SJSA1 (cell line): ENCODE measurements at places on chromosomes 5 and 9. TPM values are rescaled to one million over a fixed set of nuclear protein-coding genes. Genes with fewer than 3 reads are reported as not detected.

The TMOD1 gene
- total RNA-seq: not detected in 2 replicates

The RRAGA gene
- 3.6 and 5.9 TPM in 2 replicates for total RNA-seq

The CCL28 gene
- 0.18 TPM in 1 of 2 replicates, not detected in the other for total RNA-seq

The ANKRD18B gene
- not detected in 2 replicates for total RNA-seq

The LCN6 gene
- not detected in 2 replicates for total RNA-seq

The ROR2 gene
- 0.44 and 0.66 TPM in 2 replicates for total RNA-seq

The EFNA5 gene
- total RNA-seq: 0.22 and 0.87 TPM in 2 replicates

The SLC34A1 gene
- total RNA-seq: not detected in 2 replicates

The NR4A3 gene
- total RNA-seq: 0.24 TPM in 1 of 2 replicates, not detected in the other

The CD14 gene
- total RNA-seq: 7.6 and 10.3 TPM in 2 replicates

The NPR3 gene
- 9.9 and 15.0 TPM in 2 replicates for total RNA-seq

The EGFLAM gene
- 0.08 TPM in 1 of 2 replicates, not detected in the other for total RNA-seq

The SV2C gene
- total RNA-seq: not detected in 2 replicates

The PAEP gene
- total RNA-seq: not detected in 2 replicates

The CDH12 gene
- total RNA-seq: not detected in 2 replicates

GRCh38 chr5:87432460-87432859 is 19.7 kb upstream of the CCNH start:
- no peak overlapping the region for H3K27ac ChIP-seq
- no peaks in the 10 kb centered on the region for H3K4me1 ChIP-seq
- DNase-seq: no peak
- H3K4me3 ChIP-seq: no peak overlapping the region

DNA sequence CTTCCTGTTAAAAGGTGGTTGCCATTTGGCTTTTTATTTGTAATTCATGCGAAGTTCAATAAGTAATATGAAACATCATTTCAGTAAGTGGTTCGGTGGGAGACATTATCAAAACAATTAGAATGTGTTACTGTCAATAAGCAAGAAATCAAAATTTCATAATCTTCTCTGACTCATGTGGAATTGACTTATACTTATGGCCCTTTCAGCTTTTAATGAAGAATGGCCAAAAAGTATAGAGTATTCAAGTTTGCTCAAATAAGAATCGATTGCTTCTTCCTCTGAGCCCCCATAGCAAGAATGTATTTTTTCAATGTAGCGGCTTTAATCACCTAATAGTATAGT is 174.5 kb downstream of the AOPEP start:
- DNase-seq: no peak
- peak overlapping the region; percentile 20; the same call in 1 of the 2 replicates for H3K27ac ChIP-seq
- no peaks in the 10 kb centered on the region for H3K27me3 ChIP-seq
- no peaks in the 10 kb centered on the region for H3K36me3 ChIP-seq

DNA sequence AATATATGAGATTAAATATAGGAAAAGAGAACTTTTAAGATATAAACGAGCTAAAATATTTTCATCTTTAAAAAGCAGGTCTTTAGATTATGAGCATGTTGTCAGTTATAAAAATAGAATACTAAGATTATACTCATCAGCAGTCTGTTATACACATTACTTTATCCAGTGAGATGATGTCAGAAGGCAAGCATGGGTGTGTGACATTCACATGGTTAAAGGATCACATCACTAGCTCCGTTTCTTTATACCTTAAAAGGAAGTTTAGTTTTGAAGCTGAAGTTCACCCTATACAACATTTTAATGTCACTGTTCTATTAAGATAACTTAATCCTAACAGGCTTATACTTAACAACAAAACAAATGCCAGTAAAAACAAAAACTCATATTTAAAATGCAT is 59.6 kb downstream of the RICTOR start:
- peak; percentile 46 for DNase-seq
- H3K4me1 ChIP-seq: peaks cover 31% of the 10 kb centered on the region
- no peak overlapping the region for H3K4me3 ChIP-seq
- no peaks in the 10 kb centered on the region for H3K27me3 ChIP-seq
- peaks cover 34% of the 10 kb centered on the region for H3K36me3 ChIP-seq

GRCh38 chr9:35680331-35681105 is 6.8 kb downstream of the CA9 start:
- no peak overlapping the region for H3K27ac ChIP-seq
- no peak for DNase-seq
- H3K4me1 ChIP-seq: no peaks in the 10 kb centered on the region; the same call in 1 of the 2 replicates

DNA sequence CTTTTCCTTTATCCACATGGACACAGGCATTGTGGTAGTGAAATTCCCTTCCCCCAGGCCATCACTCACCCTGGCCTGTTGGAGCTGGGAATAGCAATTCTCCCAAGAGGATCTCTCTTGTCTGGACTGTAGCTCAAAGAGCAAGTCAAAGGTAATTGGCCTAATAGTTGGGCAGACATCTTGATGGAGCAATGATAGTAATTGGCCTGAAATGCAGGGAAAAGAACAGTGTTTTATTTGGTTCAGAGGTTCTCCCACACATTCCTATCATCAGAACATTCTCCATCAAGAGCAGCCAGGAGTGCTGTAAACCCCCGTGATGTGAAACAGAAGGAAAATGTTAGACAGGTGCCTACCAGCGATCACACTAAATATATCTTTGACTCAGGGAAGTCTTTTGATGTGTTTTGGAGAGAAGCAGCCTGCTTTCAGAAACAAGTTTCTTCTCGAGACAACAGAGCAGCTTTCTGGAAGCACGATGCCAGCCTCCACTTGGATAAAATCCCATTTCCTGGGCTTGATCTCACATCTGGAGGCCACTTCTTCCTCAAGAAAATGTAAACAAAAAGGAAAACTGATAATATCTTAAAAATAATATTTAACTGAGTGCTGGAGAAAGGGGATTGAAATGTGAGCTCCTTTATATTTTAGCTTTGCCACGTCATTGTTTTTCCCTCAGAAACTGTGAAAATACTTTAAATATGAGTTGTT is 198.1 kb upstream of the WWC1 start:
- no peak overlapping the region for H3K4me3 ChIP-seq
- H3K27ac ChIP-seq: no peak overlapping the region
- peaks cover 16% of the 10 kb centered on the region for H3K4me1 ChIP-seq
- peaks cover 18% of the 10 kb centered on the region for H3K36me3 ChIP-seq

- H3K27me3 ChIP-seq: no peaks in the 10 kb centered on the region
- DNase-seq: no peak
- no peak overlapping the region for H3K4me3 ChIP-seq
- H3K36me3 ChIP-seq: no peaks in the 10 kb centered on the region
- peaks cover 1% of the 10 kb centered on the region; the same call in 1 of the 2 replicates for H3K4me1 ChIP-seq
- no peak overlapping the region for H3K27ac ChIP-seq
Measured at GRCh38 chr5:10301266-10301665, 6.4 kb downstream of the CMBL start.

- peaks cover 4% of the 10 kb centered on the region; the same call in 1 of the 2 replicates for H3K4me1 ChIP-seq
- no peak overlapping the region for H3K27ac ChIP-seq
- H3K27me3 ChIP-seq: no peaks in the 10 kb centered on the region
- no peak for DNase-seq
- H3K4me3 ChIP-seq: no peak overlapping the region
- peaks cover 11% of the 10 kb centered on the region; the same call in 1 of the 2 replicates for H3K36me3 ChIP-seq
Measured at GRCh38 chr9:125176636-125177035, 13.0 kb downstream of the PPP6C start.

DNA sequence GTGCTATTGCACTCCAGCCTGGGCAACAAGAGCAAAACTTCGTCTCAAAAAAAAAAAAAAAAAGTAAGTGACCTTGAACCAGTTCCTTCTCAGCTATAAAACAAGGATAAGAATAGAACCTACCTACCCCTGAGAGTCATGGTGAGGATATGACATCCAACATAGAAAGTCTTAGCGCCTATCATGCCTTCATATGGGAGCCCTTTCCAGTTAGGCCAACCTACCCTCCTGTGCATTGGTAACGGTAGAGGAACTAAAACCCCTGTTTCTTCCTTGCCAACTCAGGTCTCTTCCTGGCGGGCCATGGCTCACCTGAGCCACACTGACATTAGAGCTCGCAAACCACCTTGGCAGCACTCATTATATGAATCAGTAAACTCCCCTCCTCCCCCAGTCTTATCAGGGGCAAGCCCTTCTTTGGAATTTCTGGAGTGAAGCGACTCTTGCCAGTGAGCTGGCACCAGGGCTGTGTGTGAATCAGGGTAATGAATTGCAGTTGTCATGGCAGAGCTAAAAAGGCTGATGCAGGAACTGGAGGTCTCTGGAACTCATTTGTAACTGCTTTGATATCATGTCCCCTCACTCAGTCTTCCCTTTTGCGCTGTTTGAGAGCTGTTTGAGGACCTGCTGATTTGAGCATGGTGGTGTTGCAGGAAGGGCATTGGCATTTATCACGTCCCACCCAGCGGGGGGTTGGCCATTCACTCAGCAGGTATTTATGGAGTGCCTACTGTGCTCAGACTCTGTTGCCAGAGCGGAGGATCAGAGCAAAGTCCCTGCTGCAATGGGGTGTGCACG is 10.3 kb downstream of the WWC1 start:
- peaks cover 19% of the 10 kb centered on the region for H3K4me1 ChIP-seq
- no peak overlapping the region for H3K27ac ChIP-seq
- H3K36me3 ChIP-seq: 0 out of 2 replicates have a peak, but pooled peaks cover 3% of the 10 kb centered on the region

DNA sequence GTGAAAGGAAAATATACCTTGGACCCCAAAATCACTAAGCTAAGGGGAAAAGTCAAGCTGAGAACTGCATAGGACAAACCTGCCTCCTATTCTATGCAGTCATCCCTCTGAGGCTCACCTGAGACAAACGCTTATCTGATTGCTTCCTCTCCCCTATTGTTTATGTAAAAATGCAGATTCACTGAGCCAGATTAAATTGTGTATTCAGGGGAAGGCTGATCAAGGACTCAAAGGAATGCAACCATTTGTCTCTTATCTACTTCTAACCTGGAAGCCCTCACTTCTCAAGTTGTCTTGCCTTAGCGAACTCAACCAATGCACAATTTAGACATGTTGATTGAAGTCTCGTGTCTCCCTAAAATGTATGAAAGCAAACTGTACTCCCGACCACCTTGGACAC is 13.3 kb downstream of the SPARC start:
- H3K4me3 ChIP-seq: no peak overlapping the region
- H3K27ac ChIP-seq: peak overlapping the region; percentile 89; the same call in 1 of the 2 replicates
- H3K27me3 ChIP-seq: no peaks in the 10 kb centered on the region
- peaks cover 100% of the 10 kb centered on the region for H3K36me3 ChIP-seq

GRCh38 chr5:60149081-60149480 is 255.6 kb upstream of the PDE4D start:
- DNase-seq: no peak
- no peaks in the 10 kb centered on the region for H3K27me3 ChIP-seq
- H3K36me3 ChIP-seq: no peaks in the 10 kb centered on the region

DNA sequence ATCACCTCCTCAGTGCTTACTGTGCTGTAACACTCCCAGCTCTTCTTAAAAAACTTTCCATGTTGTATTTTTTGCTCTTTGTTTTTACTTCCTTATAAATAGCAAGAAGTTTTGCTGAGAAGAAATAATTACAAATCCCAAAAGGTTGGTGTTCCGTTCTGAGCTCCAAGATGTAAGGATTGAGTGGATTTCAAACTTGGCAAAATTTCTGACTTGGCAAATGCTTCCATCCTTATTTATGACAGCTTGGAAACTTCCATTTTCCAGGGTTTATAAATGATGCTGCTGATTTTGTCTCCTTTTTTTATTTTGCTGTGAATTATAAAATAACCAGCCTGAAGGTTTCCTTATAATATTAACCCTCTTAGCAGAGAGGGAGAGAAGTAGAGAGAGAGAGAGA is 151.9 kb downstream of the NTRK2 start:
- no peak overlapping the region for H3K4me3 ChIP-seq
- no peaks in the 10 kb centered on the region for H3K36me3 ChIP-seq
- no peaks in the 10 kb centered on the region for H3K27me3 ChIP-seq
- no peaks in the 10 kb centered on the region for H3K4me1 ChIP-seq
- no peak overlapping the region for H3K27ac ChIP-seq

- H3K36me3 ChIP-seq: peaks cover 5% of the 10 kb centered on the region; the same call in 1 of the 2 replicates
- no peaks in the 10 kb centered on the region for H3K27me3 ChIP-seq
- peak; percentile 38 for DNase-seq
- peak overlapping the region; percentile 34 for H3K27ac ChIP-seq
Measured at GRCh38 chr5:52988335-52989024, 672 bp upstream of the ITGA2 start.

GRCh38 chr9:3795556-3795955 is 269.8 kb upstream of the RFX3 start:
- H3K4me3 ChIP-seq: no peak overlapping the region
- H3K4me1 ChIP-seq: no peaks in the 10 kb centered on the region
- no peak overlapping the region for H3K27ac ChIP-seq
- no peaks in the 10 kb centered on the region for H3K36me3 ChIP-seq
- no peak for DNase-seq

- no peak overlapping the region for H3K27ac ChIP-seq
- no peaks in the 10 kb centered on the region for H3K36me3 ChIP-seq
- no peak overlapping the region for H3K4me3 ChIP-seq
- H3K27me3 ChIP-seq: no peaks in the 10 kb centered on the region
- no peak for DNase-seq
Measured at GRCh38 chr5:56352808-56353590, 119.9 kb upstream of the ANKRD55 start.

DNA sequence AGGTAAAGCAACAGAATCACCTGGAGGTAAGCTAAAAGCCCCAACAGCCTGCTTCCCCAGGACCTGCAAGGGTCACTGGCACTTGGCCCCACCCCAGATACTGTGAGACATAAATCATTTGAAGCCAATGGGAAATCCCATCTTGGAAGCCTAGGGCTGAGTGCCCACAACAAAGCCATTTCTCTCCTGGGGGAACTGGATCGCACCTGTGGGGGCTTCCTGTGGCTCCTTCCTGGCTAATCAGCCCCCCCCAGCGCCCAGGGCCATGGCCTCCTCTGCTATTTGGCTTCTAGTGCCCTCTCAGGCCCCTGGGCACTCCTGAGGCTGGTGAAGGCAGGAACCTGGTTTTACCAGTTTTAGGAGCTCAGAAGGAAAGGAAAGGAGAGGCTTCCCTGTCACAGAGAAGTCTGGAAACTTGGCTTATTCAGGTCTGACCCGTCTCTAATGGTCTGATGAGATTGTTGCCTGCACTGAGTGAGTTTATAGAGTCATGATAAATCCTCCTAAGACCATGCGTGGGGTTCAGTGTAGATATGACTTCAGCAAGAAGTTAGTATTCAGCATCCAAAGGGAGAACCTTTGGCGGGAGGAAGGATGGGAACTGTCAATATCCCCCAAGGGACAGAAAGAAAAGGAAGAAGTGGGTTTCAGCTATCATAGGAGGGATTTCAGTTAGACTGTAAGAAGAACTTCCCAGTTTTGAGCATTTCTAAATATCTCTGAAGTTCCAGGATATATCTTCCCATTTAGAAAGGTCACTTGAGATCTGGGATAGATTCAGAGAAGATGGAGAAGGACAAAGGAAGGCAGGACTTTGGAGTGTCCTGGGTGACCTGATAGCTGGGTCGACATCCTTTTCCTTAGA is 1.2 kb downstream of the KCNMB1 start:
- no peak overlapping the region for H3K4me3 ChIP-seq
- no peaks in the 10 kb centered on the region for H3K4me1 ChIP-seq
- no peak overlapping the region for H3K27ac ChIP-seq
- no peaks in the 10 kb centered on the region for H3K36me3 ChIP-seq
- DNase-seq: no peak
- peaks cover 7% of the 10 kb centered on the region; the same call in 1 of the 2 replicates for H3K27me3 ChIP-seq

GRCh38 chr9:96587338-96588315 is 32.0 kb downstream of the CDC14B start:
- H3K4me1 ChIP-seq: no peaks in the 10 kb centered on the region
- H3K36me3 ChIP-seq: no peaks in the 10 kb centered on the region
- no peak overlapping the region for H3K27ac ChIP-seq
- no peak for DNase-seq
- H3K27me3 ChIP-seq: no peaks in the 10 kb centered on the region

GRCh38 chr5:155299386-155300005 is 285.9 kb downstream of the KIF4B start:
- no peak overlapping the region for H3K27ac ChIP-seq
- no peak overlapping the region for H3K4me3 ChIP-seq
- H3K27me3 ChIP-seq: no peaks in the 10 kb centered on the region
- no peak for DNase-seq
